Smooth muscle cell of trachea (primary cell): ENCODE measurements at places on chromosomes 2 and 18. TPM values are rescaled to one million over a fixed set of nuclear protein-coding genes. Genes with fewer than 3 reads are reported as not detected.

The SCYGR2 gene
- not detected in 2 replicates for total RNA-seq

The CTAGE1 gene
- total RNA-seq = under 0.01 TPM in 1 of 2 replicates, not detected in the other

The RAX gene
- total RNA-seq = not detected in 2 replicates

The SNX17 gene
- 164 and 222 TPM in 2 replicates for total RNA-seq

The NYAP2 gene
- not detected in 2 replicates for total RNA-seq

The ENOSF1 gene
- total RNA-seq = 39.9 and 59.1 TPM in 2 replicates

The SLC38A11 gene
- 0.29 and 0.99 TPM in 2 replicates for total RNA-seq
